Endothelial cell of coronary artery (primary cell): ENCODE measurements at places on chromosomes 5 and 9. TPM values are rescaled to one million over a fixed set of nuclear protein-coding genes. Genes with fewer than 3 reads are reported as not detected.

KCNV2 gene
- not detected in 2 replicates for total RNA-seq

ADAMTS16 gene
- not detected in 2 replicates for total RNA-seq

SPACA9 gene
- 1.3 and 1.4 TPM in 2 replicates for total RNA-seq

GOLM1 gene
- total RNA-seq, result 57.8 and 73.6 TPM in 2 replicates

GLRA1 gene
- total RNA-seq, result not detected in 2 replicates

FOXD4L5 gene
- 0.09 TPM in 2 replicates for total RNA-seq

INSYN2B gene
- total RNA-seq, result 5.3 and 10.8 TPM in 2 replicates

MYMK gene
- total RNA-seq, result not detected in 2 replicates

PALM2AKAP2 gene
- 0.09 TPM in 2 replicates for total RNA-seq

BTNL3 gene
- total RNA-seq, result not detected in 2 replicates

LHFPL2 gene
- 40.1 and 49.2 TPM in 2 replicates for total RNA-seq

BSPRY gene
- total RNA-seq, result not detected in 2 replicates

ARID3C gene
- 0.09 TPM in 2 replicates for total RNA-seq

THBS4 gene
- under 0.01 and 0.09 TPM in 2 replicates for total RNA-seq

TBCA gene
- 96.6 and 131 TPM in 2 replicates for total RNA-seq

THG1L gene
- total RNA-seq, result 16.6 and 18.5 TPM in 2 replicates

VCAN gene
- 9.6 and 219 TPM in 2 replicates for total RNA-seq

GPR151 gene
- not detected in 2 replicates for total RNA-seq

TMEM171 gene
- 7.0 and 8.3 TPM in 2 replicates for total RNA-seq

AMACR gene
- total RNA-seq, result 5.6 and 6.7 TPM in 2 replicates

WDR55 gene
- total RNA-seq, result 26.4 and 29.5 TPM in 2 replicates

SLC34A3 gene
- not detected in 2 replicates for total RNA-seq

GDF9 gene
- total RNA-seq, result under 0.01 and 0.09 TPM in 2 replicates

NUDT2 gene
- 20.6 and 35.4 TPM in 2 replicates for total RNA-seq

PITX1 gene
- 0.09 and 1.4 TPM in 2 replicates for total RNA-seq

HTR4 gene
- total RNA-seq, result 0.09 TPM in 1 of 2 replicates, not detected in the other

ADAMTSL2 gene
- total RNA-seq, result 0.75 TPM in 1 of 2 replicates, not detected in the other

INSL6 gene
- total RNA-seq, result not detected in 2 replicates

INSL4 gene
- not detected in 2 replicates for total RNA-seq

DBN1 gene
- 204 and 221 TPM in 2 replicates for total RNA-seq

FAXDC2 gene
- total RNA-seq, result 2.0 and 3.0 TPM in 2 replicates

WDR38 gene
- not detected in 2 replicates for total RNA-seq

GABRP gene
- 0.36 and 0.47 TPM in 2 replicates for total RNA-seq

NUTM2F gene
- not detected in 2 replicates for total RNA-seq

PCDHB6 gene
- total RNA-seq, result 0.09 TPM in 2 replicates

SPINK6 gene
- total RNA-seq, result not detected in 2 replicates

DOCK8 gene
- total RNA-seq, result 0.36 and 0.56 TPM in 2 replicates
